ENCODE measurements at places on chromosomes 2 and 18.

GRCh38 chr2:126887506-126887905, 11.2 kb upstream of the TEX51 start:
- DNase-seq: no peak

DNA sequence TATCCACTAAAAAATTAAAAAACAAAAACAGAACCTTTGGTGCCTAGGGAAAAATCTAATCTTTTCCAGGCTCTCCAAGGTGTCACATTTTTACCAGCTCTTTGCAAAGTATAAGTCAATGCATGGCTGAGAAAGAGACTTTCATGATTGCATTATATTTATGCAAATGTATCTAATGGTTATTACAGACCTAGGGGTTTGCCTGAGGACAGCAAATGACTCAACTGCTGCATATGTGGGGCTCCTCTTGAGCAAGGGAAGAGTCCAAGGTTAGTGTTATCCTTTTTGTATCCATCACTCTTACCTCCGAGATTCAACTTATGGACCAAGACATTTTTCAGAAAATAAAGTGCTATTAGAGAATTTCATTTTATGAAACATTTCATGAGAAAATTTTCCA, 33.9 kb upstream of the RMP24 start:
- DNase-seq: no peak

GRCh38 chr2:86775338-86775737, 15.4 kb downstream of the CD8A start:
- DNase-seq: no peak

- no peak for DNase-seq
Observed at GRCh38 chr2:134079373-134079772, 174.5 kb upstream of the MGAT5 start.

GRCh38 chr2:78870343-78870967, 155.0 kb upstream of the REG3G start:
- no peak for DNase-seq

GRCh38 chr2:120391911-120392665, 46.2 kb downstream of the INHBB start:
- DNase-seq: no peak

Measured in stimulated activated CD8-positive, alpha-beta memory T cell treated with anti-CD3 and anti-CD28 coated beads, Interleukin-4, amount 100 ng/mL, for 4 hours (primary cell).